ENCODE measurements at places on chromosomes 2 and 18.

GRCh38 chr18:58364876-58365528, 263.9 kb downstream of the ALPK2 start:
- no peak for DNase-seq

DNA sequence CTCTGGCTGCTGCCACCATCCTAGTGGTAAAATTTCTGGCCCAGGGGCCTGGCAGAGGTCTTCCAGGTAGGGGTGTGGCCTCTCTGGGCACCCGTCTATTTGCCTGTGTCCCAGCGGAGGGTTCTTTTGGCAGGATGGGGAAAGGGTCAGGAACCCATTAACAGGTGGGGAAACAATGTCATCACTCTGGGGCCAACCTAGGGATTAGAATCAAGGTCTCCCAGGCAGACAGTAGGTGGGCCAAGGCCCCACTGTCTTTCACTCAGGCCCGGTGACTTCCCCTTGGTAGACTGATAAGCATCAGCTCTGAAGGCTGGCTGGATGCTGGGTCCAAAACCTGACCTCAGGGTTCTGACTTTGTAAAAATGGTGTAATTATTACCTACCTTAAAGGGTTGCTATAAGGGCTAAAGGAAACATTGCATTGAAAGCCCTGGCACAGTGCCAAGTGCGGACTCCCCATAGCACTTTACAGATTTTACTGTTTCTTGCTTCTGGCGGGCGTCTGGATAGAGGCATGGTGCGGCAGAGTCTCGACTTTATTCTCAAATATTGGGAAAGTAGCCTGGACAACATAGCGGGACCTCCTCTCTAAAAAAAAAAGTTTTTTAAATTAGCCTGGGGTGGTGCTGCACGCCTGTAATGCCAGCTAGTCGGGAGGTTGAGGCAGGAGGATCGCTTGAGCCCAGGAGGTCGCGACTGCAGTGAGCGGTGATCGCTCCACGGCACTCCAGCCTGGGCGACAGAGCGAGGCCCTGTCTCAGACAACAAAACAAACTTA, 2.2 kb downstream of the LBX2 start:
- DNase-seq = no peak

- no peak for DNase-seq
Measured at GRCh38 chr18:62480927-62481326, 41.9 kb upstream of the ZCCHC2 start.

GRCh38 chr2:110124038-110124825, 8.6 kb upstream of the MALL start:
- no peak for DNase-seq

DNA sequence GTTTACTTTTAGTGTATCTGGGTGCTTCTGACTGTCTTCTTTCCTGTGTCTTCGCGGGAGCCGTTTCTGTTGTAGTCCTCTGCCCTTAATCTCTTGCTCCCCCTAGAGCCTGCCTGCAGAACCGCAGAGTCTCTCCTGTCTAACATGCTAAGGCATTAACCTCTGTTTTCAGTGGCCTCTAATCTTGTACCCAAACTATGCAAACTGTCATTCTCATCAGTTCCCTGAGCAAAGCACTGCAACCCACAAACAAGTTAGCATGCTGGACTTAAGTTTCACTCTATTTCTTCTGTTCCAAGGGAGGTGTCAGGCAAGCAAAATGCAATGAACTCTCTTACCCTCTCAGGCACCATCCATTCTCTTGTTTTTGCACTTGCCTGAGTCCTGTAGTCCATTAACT, 138.4 kb downstream of the OTX1 start:
- DNase-seq = no peak

- DNase-seq = no peak
Measured at GRCh38 chr18:74546751-74547530, 12.6 kb downstream of the CNDP1 start.

DNA sequence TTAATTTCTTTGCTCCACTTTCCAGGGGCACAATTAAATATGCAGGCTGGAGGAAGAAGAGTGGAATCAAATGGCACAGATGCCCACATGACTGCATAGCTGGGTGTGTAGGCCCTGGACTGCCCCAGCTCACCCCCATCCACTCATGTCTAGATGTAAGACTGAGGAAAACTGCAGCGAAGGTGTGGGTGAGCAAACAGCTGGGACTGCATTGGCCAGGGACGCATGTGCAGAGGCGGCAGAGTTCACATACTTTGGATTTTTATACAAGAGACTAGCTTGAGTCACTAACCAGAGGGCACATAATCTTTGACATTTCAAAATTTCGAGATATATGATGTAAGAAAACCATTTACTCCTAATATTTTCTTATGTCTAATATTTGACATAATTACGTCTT, 60.1 kb downstream of the SPIRE1 start:
- no peak for DNase-seq

DNA sequence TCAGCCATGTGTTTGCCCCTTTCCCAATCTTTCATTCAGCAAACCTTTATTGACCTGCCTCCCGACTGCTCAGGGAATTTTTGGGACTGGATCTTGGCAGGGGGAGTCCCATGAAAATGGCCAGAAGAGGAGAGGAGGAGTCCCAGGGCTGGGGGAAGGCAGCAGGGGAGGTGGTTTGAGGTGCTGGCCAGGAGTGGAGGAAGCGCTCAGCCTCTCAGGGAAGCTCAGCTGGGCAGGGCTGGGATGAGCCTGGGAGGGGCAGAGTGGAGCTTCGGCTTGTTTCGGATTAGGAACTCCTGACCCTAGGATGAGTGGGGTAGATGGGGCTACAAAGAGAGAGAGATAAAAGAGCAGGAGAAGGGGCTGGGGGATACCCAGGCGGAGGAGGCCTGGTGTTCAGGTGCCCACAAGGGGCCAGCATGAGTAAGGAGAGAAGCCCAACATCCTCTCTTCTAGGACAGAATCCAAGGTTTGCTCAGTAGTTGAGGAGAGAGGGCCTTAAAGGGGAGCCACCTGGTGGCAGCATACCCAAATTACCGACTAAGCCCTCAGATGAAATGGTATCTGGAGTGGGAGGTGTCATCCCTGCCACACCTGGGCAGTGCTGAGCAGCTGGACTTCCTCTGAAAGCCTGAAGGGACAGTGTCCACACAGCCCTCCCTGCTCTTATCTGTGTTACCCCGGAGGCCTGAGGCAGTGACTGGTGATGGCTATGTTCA, 91.1 kb downstream of the INHBB start:
- no peak for DNase-seq

- DNase-seq = no peak
Measured at GRCh38 chr2:17171446-17172049, 346.7 kb downstream of the RAD51AP2 start.

DNA sequence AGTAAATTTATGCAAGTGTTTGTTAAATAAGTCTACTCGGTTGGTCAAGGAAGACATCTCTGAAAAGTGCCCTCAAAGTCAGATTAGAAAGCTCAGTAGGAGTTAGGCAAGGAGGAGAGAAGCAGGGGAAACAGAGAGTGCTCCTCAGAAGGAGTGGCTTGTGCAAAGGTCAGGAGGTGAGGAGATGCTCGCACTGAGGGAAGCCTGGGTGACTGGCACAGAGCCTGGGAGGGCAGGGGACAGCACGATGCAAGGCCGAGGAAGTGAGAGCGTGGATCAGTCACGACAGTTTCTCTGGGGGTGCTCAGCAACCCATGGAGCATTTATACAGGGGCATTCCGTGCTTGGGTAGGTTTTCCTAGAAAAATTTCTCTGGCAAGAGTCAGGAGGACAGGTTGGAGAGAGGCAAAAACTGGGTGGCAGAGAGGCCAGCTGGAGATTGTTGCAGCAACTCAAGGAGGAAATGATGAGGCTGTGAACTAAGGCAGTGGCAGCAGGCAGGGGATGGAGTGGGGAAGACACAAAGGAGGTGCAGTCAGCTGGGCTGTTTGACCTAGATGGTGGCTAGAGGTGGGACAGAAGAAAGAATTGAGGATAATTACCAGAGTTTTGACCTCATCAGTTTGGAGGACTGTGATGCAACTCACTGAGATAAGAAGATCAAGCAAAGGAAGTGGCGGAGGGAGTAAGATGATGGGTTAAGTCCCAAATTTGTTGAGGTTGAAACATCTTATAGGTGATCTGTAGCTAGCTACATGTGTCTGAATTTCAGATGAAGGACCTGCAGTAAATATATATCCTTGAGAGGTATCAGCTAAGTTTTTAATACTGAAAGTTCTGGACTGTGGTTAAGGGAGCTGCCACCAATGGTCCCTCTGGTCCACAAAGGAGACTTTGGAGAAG, 52.4 kb downstream of the BCL2 start:
- no peak for DNase-seq

- no peak for DNase-seq
Measured at GRCh38 chr2:204251998-204252376, 293.3 kb upstream of the PARD3B start.

DNA sequence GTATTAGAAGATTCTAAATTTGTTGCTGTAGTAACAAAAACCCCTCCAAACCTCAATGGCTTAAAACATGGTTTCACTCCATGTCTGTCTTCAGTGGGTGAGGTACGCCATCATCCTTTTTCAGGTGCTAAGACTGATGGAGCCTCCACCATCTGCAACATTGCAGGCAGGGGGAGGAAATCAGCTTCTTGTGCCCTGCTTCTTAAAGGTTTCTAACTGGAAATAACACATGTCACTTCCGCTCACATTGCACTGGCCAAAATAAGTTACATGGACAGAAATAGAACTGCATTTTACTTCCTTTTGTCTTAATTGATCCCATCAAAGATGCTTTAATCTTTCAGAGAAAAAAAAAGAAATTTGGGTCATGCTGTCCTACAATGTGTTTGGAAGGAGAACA, 94.1 kb downstream of the GALNT3 start:
- no peak for DNase-seq

DNA sequence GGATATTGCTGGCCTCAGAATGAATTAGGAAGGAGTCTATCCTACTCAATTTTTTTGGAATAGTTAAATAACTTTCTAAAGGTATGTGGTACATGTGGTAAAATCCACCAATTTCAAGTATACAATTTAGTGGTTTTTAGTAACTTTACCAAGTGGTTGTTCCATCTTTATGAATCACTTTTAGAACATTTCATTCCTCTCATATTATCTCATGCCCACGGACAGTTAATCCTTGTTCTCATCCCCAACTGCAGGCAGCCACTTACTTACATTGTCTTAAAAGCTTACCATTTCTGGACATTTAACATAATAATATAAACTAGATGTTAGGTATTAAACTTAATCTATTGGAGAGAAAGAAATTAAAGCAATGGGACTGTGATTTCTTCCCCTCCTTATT, 146.3 kb upstream of the ZC3H15 start:
- no peak for DNase-seq

GRCh38 chr2:116924509-116924908, 890.0 kb upstream of the DDX18 start:
- no peak for DNase-seq

- DNase-seq = no peak
Measured at GRCh38 chr2:78721355-78722033, 304.0 kb upstream of the REG3G start.

DNA sequence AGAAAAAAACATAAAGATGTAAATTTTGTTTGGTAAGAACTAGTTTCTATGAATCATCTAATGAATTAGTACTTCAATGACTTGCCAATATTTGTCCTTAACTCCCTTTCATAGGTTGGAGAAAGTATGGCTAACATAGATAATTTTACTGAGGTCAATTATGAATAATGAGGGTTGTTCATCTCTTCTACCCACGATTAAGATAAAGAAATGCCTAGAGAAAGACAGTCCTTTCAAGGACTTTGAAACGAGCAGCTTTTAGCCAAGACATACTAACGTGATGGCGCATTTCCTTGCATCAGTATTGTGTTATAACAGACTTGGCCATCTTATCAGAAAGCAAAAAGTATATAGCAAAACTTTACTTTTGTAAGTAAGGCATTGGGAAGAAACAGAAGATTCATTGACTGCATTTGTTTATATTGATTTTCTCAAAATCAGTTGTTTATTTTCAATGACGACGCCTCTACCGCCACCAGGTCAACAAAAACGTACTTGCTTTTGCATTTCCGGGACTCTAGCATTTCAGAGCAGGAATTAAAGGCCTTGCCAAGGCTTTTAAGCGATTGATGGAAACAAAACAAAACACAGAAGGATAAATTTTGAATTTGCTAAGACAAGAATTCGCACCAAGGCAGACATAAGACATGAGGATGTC, 961 bp downstream of the RBM43 start:
- DNase-seq = peak; percentile 6

DNA sequence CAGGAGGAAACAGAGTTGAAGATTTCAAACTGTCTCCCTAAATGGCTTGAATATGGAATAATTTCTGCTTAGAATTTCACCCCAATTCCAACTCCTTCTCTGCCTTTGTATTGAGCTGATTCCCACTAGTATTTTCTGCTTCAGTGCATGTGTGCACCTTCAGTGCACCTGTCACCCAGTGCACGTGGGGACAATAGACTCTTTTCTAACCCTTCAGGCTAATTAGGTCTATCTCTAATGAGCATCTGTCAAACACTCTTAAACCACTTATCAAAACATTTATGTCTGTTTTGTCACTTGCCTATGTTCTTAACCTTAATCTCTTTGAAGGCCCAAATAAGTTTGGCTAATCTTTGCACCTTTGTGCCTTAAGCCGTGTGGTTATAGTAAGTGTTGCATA, 232.0 kb upstream of the NETO1 start:
- DNase-seq = no peak

GRCh38 chr2:212940816-212941215, 210.6 kb downstream of the IKZF2 start:
- no peak for DNase-seq

- DNase-seq = no peak
Measured at GRCh38 chr2:27261241-27261925, 1.5 kb downstream of the SLC30A3 start.

GRCh38 chr2:157990173-157990572, 111.5 kb upstream of the UPP2 start:
- no peak for DNase-seq

- DNase-seq = no peak
Measured at GRCh38 chr18:41917181-41917580, 37.9 kb upstream of the PIK3C3 start.

DNA sequence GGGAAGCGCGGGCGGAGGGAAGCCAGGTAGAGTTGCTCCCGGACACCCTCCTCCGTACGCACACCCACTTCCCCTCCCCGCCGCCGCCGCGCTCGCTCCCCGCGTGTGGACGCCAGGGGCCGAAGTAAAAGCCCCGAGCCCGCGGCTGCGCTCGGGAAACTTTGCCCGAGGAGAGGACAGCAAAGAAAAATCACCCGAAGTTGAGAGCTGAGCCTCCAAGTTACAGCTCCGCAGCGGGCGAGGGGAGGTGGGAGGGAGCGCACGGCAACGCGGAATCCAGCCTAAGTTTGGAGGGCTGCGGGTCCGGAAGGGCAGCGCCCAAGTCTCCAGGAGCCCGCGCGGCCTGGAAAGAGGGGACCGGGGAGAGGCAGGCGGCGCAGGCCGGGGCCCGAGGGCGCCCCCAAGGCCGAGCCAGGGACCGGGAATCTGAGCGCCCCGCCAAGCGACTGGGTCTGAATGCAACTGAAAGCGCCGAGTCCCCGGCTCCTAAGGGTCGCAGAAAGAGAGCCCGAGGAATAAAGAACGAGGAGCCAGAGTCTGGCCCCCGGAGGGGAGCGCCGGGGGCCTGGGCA, 706 bp upstream of the BCL11A start:
- DNase-seq = no peak

DNA sequence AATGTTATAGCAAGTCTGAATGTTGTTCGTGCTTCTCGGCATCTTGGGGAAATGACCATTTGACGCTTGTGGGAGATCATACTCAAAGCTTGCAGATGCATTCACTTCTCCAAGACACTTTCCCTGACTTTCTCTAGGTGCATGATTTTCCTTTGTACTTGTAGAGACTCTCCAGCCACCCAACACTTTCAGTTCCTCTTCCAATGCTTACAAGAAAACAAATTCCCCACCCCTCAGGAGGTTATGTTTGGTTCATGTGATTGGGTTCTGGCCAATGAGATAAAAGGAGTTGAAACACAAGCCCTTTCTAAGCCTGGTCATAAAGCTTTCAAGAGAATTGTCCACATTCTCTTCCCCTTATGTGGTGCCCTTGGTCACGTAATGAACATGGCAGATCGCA, 156.3 kb downstream of the EPHA4 start:
- DNase-seq = no peak

Data from activated gamma-delta T cell treated with Interleukin-2 at 50 U/mL for 16 hours (primary cell).